RWPE1 (cell line): ENCODE measurements at places on chromosomes 7 and 10.
A peak's percentile ranks its signal among the peaks of the same experiment; 100 is the strongest.

DNA sequence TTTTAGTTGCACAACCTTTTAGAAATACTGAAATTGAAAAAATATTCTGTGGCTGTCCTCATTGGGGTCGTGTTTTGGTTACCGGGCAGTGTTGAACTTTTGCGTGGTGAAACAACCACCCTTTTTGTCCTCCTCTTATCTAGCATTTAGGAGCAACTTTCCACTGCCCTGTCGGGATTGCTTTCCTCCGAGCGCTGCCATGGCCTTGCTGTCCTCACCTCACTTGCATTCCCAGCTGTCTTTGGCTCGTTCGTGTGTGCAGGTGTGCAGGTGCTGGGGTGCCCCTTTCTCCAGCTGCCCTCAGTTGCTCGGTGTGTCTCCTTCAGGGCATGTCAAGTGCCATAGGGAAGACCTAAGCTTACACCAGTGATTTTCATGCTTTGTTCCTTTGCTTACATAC is 116.9 kb upstream of the GJD4 start:
- no peak for DNase-seq

DNA sequence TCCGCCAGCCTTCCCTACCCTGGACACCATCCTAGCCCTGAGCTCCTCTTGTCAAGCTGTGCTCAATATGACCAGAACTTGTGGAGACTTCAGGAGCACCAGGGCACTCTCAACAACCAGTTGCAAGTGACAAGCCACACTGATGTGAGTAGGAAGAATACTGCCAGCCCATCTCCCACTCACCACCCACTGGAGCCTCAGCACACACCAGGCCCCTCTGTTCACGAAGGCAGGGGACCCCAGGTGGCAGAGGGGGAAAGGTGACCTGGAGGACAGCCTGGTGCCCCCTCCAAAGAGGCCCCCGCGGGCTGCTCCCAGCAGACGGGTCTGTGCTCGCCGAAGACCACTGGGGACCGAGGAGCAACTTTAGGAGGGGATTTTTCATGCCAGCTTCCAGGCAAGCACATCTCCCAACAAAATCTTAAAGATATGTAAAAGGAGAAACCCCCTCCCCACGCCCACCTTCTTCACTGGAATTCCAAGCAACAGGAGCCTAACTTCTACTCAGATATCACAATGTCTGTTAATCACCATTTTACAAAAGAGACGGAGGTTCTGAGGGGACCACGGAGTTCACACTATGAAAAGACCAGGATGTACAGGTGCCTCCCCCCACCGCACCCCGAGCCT is 1.0 kb downstream of the MMD2 start:
- DNase-seq = no peak

- no peak for DNase-seq
These were observed 12.8 kb downstream of the SPOCK2 start for GRCh38 chr10:72075376-72076115.

DNA sequence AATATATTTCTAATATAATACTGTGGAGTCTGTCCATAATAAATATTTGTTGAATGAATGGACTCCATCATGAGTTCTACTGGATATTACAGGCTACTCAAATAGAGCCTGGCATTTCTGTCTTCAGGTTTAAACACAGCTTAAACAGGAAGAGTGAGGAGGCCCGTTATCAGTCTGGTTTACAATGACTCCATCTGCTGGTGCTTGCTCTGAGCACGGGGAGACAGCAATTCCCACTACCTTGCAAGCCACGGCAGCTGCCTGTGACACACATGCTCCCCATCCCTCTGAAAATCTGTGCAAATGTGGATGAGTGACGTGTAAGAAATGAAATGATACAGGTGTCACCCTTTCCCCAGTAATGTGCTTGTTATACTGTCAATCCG is 293.5 kb upstream of the IMMP2L start:
- DNase-seq = no peak

DNA sequence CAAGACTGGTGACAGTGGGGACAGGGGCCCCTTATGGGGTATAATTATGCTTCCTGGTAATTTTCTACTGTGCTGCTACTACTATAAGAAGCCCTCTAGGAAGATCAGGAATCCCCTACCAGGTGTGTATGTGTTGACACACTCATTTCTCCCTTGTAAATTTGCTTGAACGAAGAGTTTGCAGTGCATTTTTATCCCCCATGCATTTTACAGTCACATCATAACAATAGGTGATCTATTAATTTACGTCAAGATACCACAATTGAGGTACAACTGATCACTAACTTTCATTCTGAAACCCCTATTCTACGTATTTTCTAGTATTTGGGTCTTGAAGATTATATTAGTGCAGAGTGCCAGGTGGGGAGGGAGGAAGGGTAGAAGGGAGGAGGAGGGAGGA is 252.2 kb downstream of the NSUN6 start:
- no peak for DNase-seq

- no peak for DNase-seq
These were observed 73.4 kb upstream of the NAMPT start for GRCh38 chr7:106358103-106358663.

DNA sequence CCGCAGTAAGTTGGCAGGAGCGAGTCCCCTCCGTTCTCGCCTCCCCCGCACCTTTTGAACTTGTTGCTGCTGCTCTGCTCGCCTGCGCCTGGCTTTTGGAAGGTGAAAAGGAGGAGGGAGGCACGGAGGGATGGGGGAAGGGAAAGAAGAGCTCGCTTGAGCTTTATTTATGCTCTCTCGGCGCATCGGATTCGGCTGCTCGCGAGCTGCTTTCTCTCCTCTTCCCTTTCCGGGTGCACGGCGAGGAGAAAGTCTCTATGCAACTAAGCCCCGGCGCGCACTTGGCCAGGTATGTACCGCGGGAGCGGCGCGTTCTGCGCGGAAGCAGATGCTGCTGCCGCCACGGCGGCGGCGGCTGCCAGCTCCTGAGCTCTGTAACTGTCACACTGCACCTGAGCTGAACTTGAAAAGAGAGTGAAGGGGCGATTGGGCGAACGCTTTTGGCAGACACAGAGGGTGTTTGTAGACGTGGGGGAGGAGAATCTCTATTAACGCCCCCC is 551 bp downstream of the KCND2 start:
- peak; percentile 8 for DNase-seq

- no peak for DNase-seq
These were observed 24.7 kb downstream of the LSMEM1 start for GRCh38 chr7:112505495-112505894.

DNA sequence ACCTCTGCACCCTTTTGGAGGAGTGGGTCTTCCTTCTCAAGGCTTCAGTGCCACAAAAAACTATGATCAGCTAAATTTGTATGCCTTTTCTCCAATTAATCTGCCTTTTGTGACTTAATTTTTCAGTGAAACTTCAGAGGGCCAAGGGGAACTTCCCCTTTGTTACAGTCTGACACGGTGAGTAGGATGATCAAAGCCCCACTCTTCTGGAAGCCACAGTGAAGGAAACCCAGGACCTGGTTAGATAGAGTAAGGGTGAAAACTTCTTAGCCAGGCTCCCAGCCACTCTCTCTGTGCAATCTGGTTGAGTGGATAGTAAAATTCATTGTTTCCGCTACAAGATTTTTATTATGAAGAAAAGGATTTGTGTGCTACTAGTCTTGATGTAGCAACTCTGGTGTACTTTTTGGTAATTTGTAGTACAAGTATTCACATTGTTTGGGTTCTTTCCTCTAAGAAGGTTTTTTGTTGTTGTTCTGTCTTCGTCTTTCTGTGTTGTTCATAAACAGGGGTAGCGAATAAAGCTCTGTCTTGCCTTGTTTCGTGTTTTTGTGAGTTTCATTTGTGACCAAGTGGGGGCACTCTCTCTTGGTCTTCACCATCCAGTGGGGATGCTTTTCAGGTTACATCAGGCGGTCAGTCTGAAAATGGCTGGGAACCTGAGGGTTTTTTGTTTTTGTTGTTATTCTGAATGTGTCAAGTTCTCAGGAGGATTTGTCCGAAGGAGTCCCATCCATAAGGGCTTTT is 268.5 kb upstream of the NPSR1 start:
- DNase-seq = no peak

DNA sequence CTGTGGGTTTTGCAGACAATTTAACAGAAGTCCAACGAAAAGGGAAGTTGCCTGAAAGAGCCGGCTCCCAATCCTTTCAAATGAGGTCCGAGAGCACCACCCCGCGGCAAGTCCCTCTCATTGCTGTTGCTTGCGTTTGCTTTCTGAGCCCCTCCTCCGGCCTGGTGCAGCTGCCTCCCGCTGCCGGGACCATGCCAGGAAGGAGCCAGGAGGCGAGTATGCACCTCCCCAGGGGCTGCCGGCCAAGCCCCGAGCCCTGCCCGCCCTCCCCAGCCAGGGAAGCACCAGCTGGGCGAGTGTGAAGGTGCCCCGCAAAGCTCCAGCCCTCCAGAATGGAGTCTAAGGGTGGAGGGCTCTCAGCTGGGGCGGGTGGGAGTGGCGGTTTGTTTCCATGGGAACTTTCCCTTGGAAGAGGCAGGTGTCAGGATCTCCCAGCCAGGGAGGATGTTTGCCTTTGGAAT is 25.8 kb upstream of the PPP2R2D start:
- DNase-seq = peak; percentile 85

DNA sequence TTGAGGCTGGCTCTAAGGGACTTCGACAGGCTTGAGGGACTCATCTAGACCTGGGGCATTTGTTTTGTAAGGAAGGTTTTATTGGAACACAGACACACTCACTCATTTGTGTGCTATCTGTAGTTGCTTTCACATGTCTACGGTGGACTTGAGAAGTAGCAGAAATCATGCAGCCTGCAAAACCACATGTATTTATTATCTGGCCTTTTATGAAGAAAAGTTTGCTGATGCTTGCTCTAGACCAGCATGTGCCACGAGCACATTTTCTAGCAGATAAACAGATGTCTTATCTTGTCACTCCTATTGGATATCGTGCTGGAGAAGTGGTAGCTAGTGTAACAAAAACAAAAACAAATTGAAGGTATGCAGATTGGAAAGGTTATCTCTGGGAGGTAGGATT is 9.8 kb downstream of the UPP1 start:
- DNase-seq = no peak

DNA sequence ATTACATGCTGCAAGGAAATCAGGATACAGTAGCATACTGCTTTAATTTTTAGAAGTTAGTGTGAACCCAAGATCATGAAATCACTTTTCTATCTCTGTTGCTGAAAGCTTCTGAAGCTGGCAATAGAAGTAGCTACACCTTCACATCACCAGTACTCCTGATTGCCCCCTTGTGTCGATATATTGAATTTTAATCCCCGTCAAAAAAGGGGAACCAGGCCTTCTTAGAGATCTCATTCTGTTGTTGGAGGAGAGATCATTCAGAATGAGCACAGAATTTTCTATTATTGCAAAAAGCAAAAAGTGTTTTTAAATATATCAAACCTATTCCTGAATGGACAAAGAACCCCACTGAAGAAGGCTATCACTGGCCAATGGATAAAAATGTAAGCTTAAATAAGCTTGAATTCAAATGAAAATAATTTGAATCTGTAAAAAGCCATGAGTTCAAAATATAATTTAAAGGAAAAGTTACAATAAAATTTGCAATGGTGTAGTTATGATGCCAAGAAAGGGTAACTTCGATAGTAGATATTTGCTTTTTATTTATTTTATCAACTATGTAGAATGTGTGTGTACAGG is 39.7 kb upstream of the TEX47 start:
- DNase-seq = peak; percentile 7

DNA sequence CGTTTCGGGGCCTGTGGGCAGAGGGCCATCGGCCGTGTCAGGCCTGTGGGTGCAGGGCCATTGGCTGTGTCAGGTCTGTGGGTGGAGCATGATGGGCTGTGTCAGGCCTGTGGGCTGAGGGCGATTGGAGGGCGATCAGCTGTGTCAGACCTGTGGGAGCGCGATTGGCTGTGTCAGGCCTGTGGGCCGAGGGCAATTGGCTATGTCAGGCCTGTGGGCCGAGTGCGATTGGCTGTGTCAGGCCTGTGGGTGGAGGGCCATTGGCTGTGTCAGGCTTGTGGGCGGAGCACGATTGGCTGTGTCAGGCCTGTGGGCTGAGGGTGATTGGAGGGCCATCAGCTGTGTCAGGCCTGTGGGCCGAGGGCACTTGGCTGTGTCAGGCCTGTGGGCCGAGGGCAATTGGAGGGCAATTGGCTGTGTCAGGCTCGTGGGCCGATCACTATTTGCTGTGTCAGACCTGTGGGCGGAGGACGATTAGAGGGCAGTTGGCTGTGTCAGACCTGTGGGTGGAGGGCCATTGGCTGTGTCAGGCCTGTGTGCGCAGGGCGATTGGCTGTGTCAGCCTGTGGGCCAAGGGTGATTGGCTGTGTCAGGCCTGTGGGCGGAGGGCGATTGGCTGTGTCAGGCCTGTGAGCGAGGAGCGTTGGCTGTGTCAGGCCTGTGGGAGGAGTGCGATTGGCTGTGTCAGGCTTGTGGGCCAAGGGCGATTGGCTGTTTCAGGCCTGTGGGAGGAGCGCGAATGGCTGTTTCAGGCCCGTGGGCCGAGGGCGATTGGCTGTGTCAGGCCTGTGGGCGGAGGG is 54.1 kb downstream of the DYNC2I1 start:
- no peak for DNase-seq

- no peak for DNase-seq
These were observed 54.1 kb upstream of the ANTXRL start for GRCh38 chr10:46232666-46233065.

DNA sequence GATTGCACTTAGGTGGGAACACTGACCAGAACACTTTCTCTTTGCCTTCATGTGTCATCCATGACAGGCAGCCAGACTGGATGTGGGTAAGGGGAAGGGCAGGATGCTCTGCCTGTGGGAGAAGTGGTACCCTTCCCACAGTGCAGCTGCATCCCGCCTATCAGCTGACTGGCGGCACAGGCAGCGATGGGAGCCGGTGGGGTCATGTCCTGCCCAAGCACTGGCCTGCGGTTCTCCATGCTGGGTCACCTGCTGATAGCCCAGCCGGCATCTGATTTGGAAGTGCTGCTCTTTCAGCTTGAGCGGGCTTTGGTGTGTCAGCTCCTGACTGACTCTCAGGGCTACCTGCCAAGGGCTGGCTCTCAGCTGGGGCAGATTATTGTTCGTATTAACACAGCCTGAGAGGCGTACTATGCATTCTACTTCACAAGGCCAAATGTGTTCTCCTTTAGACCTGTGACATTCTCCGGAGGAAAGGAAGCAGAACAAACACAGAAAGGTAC is 105.2 kb upstream of the PDLIM1 start:
- DNase-seq = no peak

DNA sequence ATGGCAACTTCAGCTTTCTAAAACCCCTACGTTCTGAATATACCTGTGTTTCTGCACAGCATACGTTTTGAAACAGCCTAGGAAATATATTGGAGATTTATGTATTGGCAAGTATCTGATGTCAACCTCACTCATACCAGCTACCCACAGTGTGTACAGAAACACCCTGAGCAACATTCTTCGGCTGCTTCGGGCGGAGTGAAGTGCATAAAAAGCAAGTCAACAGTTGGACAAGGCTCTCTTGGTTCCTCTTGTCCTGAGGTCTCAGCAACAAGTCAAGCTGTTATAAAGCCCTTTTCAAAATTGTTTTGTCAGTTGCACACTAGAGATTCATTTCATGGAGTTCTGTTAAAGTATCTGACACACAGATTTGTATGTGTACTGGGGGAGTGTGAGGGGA is 40.0 kb upstream of the PAPSS2 start:
- no peak for DNase-seq

GRCh38 chr7:137343281-137343841 is at the start of gene PTN:
Gene PTN (minus strand): TSS chr7:137343733. CDS start chr7:137254973, 88,760 bp downstream.
- DNase-seq = peak; percentile 2
